ENCODE measurements at places on chromosomes 2 and 18. TPM values are rescaled to one million over a fixed set of nuclear protein-coding genes. Genes with fewer than 3 reads are reported as not detected.

Gene CPLX4
- not detected for total RNA-seq

Gene OTOS
- not detected for total RNA-seq

Gene MPP4
- 15.0 TPM for total RNA-seq

Gene IL1RN
- total RNA-seq = not detected

Gene DES
- not detected for total RNA-seq

Gene EPB41L3
- total RNA-seq = 5.2 TPM

Gene CPS1
- total RNA-seq = 11.3 TPM

Gene TUBB8B
- not detected for total RNA-seq

Gene RAPGEF4
- total RNA-seq = 2.2 TPM

Gene ZNF804A
- 3.4 TPM for total RNA-seq

Gene BCL11A
- total RNA-seq = 0.79 TPM

Gene ADGRF3
- total RNA-seq = 2.1 TPM

Gene RTP5
- not detected for total RNA-seq

Gene ADAM23
- total RNA-seq = 2.9 TPM

Gene CYTIP
- total RNA-seq = not detected

Gene UGT1A3
- total RNA-seq = not detected

Gene ANKRD29
- total RNA-seq = 10.1 TPM

Gene L3MBTL4
- 0.72 TPM for total RNA-seq

Gene WDCP
- 5.9 TPM for total RNA-seq

Gene TTC27
- 26.0 TPM for total RNA-seq

Gene FRZB
- total RNA-seq = not detected

Gene GPAT2
- total RNA-seq = not detected

Gene IL37
- 1.0 TPM for total RNA-seq

Gene RGPD3
- 0.08 TPM for total RNA-seq

Gene RAB6C
- not detected for total RNA-seq

Gene DNAJC5G
- total RNA-seq = not detected

Gene CAPN14
- 0.98 TPM for total RNA-seq

Gene NOL4
- total RNA-seq = not detected

Gene CRYGD
- not detected for total RNA-seq

Gene STARD7
- total RNA-seq = 73.0 TPM

Gene INHBB
- total RNA-seq = 0.19 TPM

Gene CACNB4
- 0.11 TPM for total RNA-seq

Gene TEKT4
- total RNA-seq = 0.08 TPM

Gene LCT
- total RNA-seq = 0.08 TPM

Gene PPP1CB
- 67.7 TPM for total RNA-seq

Gene TCF7L1
- not detected for total RNA-seq

Gene ALLC
- total RNA-seq = 0.41 TPM

Gene DPYSL5
- total RNA-seq = 3.0 TPM

Gene FOXD4L1
- 0.19 TPM for total RNA-seq

Gene ITGA4
- 30.0 TPM for total RNA-seq

Gene MFSD2B
- not detected for total RNA-seq

Gene PSMD1
- total RNA-seq = 56.2 TPM

Gene CD207
- 0.11 TPM for total RNA-seq
